AG08395 (cell line): ENCODE measurements at places on chromosomes 7 and 10.

- DNase-seq, result no peak
Measured at GRCh38 chr7:36653663-36654355, 70.5 kb downstream of the AOAH start.

GRCh38 chr10:118569882-118570252, 25.6 kb downstream of the PRLHR start:
- no peak for DNase-seq

- peak; percentile 40 for DNase-seq
Measured at GRCh38 chr10:72694476-72695369, 2.8 kb downstream of the MCU start.

GRCh38 chr10:33947544-33947943, 613.1 kb upstream of the NRP1 start:
- no peak for DNase-seq

- no peak for DNase-seq
Measured at GRCh38 chr7:116030651-116031276, at the start of gene TFEC. Gene TFEC, minus strand, starts transcription at chr7:116030763. Its CDS starts 46,322 bp downstream, at chr7:115984441.

- DNase-seq, result peak; percentile 93
Measured at GRCh38 chr7:81298951-81299666, 380.3 kb upstream of the SEMA3C start.

GRCh38 chr7:113175525-113176104, 57.3 kb upstream of the SMIM30 start:
- no peak for DNase-seq

- DNase-seq, result no peak
Measured at GRCh38 chr7:149720372-149721083, 52.9 kb downstream of the ZNF467 start.

- DNase-seq, result no peak
Measured at GRCh38 chr7:87119581-87119980, 32.7 kb upstream of the DMTF1 start.

DNA sequence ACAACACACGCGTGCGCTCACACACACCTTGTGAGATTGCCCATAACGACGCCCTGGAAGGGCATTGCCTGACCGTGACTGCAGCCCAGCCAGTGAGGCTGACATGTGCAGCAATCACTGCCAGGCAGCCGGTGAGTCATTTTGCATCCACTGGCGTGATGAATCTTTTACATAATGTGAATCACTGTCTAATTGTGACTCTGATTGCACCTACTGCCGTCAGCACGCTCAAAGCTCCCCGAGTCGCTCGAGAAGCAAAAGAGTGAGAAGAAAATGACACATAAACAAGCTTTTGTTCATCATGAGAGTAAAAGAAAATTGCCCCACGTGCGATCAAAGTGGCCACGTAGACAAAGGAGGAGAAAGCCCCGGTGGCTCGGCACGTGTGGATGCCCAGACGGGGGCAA, 117.4 kb upstream of the PFKP start:
- peak; percentile 34 for DNase-seq

DNA sequence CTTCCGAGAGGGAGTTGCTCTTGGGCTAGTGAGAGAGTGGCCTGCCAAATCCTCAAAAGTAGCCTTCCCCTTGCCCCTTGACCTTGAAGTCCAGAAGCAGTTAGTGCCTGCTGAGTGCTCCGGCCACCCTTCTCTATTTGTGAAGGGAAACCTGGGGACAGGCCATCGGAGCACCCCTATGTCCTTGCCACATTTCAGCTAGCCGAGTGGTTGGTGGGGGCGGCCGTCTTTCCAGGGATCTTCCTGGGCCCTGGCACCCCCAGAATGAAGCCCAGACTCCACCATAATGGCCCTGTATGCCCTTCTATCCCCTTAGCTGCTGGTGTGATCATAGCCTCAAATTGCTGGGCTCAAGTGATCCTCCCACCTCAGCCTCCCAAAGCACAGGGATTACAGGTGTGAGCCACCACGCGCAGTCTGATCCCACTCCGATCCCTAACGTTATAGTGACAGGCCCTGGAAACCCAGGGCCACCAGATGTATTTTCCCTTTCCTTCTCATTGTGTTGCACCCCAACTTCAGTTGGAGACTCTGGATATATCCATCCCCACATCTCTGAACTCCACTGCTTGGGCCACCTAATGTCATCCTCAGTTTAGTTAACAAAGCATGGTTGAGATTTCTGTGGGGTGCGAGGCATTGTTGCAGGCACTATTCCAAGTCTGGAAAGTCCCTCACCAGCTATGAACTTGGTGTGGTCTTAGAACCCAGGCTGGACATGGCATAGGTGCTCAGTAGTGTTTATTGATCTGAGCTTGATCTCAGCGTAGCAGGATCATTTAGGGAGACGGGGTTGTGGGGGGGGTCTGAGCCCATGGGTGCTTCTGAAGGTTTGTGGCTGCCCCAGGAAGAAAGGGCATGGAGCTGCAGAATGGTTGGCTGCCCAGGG, 1.6 kb downstream of the TSPAN14 start:
- DNase-seq, result no peak

- no peak for DNase-seq
Measured at GRCh38 chr7:156625580-156625979, 15.0 kb upstream of the RNF32 start.

- no peak for DNase-seq
Measured at GRCh38 chr10:124244256-124244877, 151.0 kb upstream of the CHST15 start.

- DNase-seq, result no peak
Measured at GRCh38 chr7:5476001-5476400, 52.4 kb upstream of the TNRC18 start.

DNA sequence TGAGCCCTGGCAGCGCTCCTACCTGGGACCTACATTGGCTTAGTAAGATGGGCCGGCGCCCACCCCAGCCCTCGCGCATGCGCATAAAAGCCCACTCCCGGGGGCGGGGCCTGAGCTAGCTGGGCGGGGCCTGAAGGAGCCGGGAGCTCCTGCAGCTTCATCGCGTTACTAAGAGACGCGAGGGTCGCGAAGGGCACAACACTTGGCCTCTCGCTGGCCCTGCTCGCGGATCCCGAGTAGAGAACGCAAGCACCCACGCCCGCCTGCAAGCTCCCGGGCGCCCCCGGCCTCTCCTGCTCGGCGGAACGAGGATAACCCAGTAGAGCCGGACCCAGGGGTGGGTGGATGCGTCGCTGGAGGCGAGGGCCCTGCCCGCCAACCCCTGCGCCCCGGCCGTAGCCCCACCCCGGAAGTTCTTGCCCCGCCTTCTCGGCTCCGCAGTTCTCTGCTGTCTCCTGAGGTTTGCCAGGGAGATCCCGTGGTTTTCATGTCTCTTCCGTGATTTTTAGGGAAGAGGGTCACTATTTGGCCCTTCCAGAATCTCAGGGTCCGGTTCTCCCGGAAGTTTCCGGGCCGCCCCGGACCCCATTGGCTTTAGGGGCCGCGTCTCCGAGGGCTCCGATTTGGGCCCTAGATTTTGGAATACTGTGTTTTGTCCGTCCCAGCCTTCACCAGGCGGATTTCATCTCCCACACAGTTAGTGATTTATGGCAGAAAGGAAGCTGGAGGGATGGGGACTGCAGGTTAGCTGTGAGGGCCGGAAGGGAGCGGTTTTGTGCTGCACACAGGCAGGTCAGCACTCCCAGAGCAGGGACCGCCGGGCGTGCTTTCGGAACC, at the start of gene MEIG1:
MEIG1 (plus strand) TSS at position 168 of the 837 bp plus-strand sequence. CDS start 7,081 bp downstream, outside the sequence.
- DNase-seq, result peak; percentile 98

DNA sequence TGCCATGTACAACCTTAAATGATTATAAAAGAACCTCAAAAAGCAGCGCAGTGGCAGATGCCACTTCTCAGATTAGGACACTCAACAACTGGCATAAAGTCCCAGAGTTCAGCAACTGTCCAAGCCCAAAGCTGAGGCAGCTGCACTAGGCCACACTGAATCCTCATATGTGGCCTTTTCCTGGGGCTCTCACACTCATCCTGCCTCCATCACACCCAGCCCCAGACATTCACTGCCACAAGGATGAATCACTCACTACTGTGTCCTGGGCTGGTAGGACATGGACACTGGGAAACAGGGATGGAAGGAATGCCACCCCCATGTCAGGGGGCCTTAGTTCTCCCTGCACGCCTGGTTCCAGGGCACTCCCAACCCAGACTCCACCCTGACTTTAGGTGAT, 547.7 kb downstream of the TNS3 start:
- DNase-seq, result peak; percentile 51

DNA sequence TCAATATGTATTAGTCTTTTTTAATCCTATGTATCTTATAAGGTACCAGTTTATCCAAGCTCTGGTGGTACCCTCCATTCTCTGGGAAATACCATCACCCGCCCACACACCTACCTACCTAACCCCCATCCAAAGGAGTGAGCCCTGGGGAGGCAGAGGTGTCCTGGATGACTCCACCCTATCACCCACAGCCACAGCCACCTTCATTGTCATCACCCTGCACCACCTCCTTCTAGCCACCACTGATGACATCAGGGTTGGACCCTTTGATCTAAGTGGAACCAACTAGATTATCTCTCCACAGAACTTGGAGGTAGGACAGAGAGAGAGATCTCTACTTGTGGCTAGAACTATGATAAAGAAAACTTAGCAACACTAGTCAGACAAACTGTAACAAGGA, 259.4 kb downstream of the PARD3 start:
- no peak for DNase-seq

DNA sequence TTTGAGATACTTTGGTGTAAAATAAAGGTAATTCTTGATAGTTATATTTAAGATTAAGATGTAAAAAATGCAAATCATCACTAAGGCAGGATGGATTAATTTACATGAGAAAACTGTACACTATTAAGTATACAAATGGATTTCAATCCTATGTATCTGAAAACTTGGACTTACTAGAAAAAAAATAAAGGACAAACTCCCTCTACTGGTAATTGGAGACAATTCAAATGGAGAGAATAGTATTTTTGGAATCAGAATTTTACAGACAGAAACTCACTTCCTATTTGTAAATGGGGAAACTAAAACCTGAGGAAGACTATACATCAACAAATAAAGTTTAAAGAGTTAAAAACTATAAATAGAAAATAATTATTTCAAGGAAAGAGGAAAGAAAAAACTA, 62.6 kb downstream of the CUL2 start:
- DNase-seq, result peak; percentile 42

DNA sequence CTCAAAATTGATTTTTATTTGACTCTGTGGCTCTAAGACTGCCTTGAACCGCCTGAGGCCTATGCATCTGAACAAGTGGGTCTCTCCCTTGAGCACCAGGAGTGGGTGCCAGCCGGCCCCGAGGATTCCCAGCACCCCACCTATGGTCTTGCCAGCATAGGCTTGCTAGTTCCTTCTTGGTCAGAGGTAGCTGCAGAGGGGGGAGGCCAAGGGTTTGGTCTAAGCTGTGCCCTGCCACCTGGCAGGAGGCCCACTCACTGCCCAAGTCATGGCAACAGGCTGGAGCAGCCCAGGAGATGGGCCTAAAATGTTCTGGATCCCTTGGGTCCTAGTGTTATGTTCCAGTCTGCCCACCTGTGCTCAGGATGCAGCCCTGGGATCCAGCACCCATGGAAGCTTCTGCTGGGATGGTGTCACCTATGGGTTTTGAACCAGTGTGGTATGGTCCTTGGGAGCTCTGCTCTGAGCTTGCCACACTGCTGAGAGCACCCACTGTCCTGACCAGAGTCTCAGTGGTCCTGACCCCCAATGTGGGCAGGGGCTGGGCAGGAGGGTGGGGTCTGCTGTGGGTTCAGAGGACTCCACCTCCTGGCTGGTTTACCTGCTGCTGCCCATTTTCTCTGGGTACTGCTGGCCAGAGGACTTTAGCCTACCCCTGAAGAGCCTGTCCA, 12.6 kb downstream of the YKT6 start:
- DNase-seq, result no peak

DNA sequence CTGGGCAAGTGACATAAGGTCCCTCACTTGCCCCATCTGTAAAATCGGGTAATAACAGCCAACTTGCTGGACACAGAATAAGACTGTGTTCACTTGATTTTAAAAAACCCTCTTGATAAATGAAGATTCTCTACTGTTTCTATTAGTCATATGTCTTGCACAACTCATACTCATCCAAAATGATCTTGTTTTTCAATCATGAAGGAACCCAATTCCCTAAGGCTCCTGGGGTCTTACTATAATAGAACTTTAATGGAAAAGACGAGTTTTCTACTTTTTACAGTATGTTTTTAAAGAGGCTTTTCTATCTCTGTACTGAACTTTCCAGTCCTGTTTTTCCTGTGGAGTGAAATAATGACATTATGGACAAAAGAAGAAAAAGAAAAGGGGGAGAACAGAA, 103.8 kb downstream of the ARID5B start:
- DNase-seq, result no peak

GRCh38 chr7:106287786-106288185, 3.0 kb upstream of the NAMPT start:
- DNase-seq, result no peak
